Motor neuron (in vitro differentiated cells): ENCODE measurements at places on chromosomes 5 and 9.

DNA sequence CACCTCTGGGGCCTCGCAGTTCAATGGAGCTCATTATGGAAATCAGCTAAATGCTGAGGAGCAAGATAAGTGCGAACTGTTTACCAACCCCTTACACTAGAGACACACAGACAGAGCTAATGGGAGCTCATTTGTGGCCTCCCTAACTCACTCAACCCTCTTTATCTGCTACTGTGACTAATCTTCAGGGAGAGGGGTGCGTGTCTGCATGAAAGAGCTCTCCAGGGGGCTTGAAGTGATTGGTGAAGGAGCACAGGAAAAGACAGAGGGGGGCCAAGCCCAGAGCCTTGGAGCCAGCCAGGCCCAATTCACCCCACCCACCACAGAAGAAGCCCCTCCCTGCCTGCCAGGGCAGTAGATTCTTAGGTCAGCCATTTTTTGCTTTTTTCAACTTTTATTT, 466.8 kb upstream of the BRINP1 start:
- peak; percentile 54 for ATAC-seq

- ATAC-seq, result no peak
These were observed 162.1 kb downstream of the TENT4A start for GRCh38 chr5:6875376-6875775.

DNA sequence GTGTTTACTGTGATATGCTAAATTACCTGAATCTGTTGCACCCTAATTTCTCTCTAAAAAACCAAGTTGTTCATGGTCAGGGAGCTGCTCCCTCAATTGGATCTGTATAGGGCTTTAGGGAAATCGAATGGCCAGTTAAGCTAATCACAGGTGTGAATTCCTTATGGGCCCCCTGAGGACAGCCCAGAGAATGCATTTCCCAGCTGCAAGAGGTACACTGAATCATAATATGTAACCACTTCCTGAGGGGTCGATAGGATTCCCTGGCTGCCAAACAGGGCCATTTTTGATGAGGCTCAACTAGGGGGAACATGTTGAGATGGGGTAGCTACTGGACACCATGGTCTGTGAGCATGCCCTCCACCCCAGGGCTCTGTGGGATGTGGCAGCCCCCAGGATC, 478.6 kb downstream of the CCDC171 start:
- no peak for ATAC-seq

DNA sequence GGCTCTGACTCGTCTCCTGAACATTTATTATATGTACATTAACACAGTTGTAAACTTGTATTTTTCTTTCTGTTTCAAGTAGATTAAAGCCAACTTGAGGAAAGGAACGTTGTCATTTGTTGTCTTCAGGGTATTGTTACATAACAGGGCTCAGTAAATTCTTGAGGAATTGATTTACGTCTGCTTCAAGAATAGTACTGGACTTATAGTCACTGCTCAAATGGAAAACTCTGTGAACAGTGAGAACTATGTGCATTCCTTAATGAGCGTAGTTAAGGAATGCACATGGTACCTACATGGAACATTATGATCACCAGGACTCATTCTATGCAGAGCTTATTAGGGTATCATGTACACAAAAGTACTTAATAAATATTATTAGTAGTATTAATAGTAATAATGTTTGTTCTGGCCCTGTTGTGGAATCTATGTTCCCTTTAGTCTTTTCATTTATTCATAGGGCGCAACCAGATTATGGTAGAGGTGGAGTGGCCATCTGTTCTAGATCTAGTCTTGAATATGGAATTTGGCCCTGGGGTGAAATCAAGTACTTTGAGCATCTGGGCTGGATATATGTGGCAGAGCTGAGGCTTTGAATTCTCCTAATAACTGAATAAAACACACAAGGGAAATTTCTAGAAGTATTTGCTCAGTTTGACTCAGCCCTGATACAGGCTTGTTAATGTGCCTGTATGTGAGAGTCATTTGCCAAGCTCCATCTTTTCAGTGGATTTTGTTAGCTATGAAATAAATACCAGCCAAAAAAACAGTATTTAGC, 108.6 kb upstream of the SH3GL2 start:
- no peak for ATAC-seq

- ATAC-seq, result no peak
These were observed 40.3 kb downstream of the NEK6 start for GRCh38 chr9:124297915-124298645.
